ENCODE measurements at places on chromosomes 2 and 18.

GRCh38 chr2:9488583-9489547 lies 14.5 kb downstream of the IAH1 start:
- no peak for DNase-seq

GRCh38 chr2:85061896-85062295 lies 71.3 kb upstream of the TCF7L1 start:
- DNase-seq: no peak

DNA sequence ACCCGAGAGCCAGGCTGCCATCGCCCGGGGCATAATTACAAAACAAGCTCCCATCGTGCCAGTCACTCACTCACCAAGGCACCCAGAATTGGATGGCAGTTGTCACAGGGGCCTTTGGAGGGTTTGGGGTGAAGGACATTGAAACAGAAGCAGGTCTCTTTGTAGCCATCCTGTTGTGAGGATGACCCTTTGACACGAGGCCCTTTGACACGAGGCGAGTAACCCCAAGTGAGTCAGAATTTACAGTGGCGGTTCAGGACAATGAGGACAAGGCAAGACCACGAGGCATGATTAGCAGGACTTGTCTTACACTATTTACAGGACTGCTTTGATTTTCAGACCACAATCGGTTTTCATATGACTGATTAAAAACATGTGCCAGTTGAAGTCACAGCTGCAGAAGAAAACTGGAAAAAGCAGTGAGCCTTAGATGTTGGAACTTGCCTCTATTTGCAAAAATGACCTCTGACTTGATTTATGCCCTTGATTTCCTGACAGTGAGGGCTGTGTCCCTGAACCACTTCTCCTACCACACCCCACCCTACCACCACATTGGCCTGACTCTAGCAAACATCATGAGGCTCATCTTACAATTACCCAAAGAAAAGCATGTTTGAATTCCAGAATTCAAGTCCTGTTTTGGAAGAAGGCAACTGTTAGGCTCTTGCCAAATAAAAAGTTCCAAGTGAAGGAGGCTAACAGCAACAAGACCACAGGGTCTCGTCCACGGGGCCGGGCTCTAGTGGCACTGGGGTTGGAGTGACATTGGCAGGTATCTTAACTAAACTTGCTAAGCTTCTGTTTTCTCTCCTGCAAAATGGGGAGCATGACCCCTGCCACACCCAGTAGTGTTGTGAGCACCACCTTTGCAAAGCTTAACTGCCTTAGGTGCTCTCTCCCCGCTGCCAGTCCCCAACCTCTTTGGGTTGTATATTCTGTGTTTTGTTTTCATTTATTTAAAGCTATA lies 64.4 kb upstream of the FOSL2 start:
- no peak for DNase-seq

DNA sequence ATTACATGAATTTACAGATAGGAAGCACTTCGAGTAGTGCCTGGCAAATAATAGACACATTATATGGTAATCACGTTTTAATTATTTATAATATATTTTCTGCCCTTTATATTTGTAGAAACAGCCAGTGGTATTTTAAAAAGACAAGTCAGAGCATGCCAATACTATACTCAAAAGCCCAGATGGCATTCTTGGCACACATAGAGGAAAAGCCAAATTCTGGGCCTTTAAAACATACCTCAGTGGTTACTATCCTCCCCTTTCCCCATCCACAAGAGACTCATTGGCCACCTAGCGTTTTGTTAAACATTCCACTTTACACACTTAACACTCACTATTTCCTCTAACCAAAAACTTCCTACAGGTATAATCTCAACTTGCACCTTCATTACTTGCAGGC lies 63.3 kb upstream of the ZNF804A start:
- DNase-seq: no peak

GRCh38 chr2:162473-163382 lies 101.1 kb downstream of the SH3YL1 start:
- no peak for DNase-seq

DNA sequence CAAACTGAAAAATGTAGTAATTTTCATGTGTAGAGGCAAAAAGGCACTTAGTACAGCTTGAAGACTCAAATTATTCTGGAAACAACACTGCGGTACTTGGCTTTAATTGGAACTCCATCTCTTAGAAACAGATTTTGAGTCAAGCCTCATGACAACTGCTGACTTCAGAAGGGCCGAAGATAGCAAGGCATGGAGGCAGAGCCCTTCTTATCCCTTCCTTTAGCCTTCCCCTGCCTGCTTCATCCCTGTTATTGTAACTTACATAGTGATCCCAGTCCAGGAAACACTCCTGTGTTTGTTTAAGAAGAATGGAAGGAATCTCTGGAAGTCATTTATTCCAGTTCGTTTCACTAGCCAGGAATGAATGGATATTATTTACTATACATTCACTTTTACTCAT lies 110.9 kb upstream of the FAM98A start:
- no peak for DNase-seq

DNA sequence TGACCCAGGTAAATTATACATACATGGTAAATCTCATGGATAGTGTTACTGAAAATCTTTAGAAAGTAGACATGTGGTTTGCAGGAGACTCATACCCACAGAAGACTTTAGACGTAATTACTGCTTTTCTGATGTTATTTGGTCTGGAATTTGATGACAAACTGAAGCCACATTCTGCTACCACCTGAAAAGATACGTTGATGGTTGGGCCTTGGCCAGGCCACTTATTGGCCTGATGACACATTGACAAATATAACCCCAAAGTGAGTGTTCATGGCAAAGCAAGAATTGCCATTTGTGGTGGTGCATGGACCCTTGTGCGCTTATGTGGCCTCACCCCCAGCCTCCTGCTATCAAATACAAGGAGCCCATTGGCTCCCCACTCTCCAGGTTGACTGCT lies 155.6 kb downstream of the METTL4 start:
- no peak for DNase-seq

DNA sequence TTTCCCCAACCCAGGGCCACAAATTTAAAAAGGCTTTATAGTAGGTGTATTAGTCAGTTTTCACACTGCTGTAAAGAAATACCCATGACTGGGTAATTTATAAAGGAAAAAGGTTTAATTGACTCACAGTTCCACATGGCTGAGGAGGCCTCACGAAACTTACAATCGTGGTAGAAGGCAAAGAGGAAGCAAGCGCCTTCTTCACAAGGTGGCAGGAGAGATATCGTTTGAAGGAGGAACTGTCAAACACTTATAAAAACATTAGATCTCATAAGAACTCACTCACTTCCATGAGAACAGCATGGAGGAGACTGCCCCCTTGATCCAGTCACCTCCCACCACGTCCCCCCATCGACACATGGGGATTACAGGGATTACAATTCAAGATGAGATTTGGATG lies 70.4 kb downstream of the FECH start:
- DNase-seq: no peak

DNA sequence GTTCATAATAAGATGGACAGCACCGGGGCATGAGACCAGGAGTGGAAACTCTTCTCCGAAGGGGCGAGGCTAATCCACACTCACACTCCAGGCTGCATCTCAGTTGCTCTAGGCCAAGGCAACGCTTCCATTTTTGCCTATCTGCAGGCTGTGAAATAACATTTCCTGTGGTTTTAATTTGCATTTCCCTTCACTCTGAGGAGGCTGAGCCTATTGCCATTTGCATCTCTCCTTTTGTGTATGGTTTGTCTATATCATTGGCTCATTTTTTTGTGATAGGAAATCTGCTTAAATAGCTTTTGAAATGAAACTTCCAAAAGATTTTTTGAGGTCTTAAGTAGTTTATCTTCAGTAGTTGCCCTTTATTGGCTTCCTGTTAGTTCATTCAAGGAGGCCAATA lies 57.6 kb downstream of the TPGS2 start:
- DNase-seq: no peak

DNA sequence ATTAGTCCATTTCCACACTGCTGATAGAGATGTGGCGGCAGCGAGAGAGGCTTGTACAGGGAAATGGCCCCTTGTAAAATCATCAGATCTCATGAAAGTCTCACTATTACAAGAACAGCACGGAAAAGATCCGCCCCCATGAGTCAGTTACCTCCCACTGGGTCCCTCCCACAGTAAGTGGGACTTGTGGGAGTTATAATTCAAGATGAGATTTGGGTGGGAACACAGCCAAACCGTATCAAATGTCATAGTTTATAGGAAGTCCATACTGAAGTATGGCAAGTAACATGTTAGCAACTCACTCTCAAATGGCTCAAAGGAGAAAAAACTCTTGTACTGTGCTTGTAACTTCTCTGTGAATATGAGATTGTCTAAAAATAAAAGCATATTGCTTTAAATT lies 56.1 kb downstream of the FARP2 start:
- DNase-seq: no peak

- DNase-seq: no peak
Measured at GRCh38 chr18:65592435-65592834, 158.4 kb upstream of the CDH7 start.

DNA sequence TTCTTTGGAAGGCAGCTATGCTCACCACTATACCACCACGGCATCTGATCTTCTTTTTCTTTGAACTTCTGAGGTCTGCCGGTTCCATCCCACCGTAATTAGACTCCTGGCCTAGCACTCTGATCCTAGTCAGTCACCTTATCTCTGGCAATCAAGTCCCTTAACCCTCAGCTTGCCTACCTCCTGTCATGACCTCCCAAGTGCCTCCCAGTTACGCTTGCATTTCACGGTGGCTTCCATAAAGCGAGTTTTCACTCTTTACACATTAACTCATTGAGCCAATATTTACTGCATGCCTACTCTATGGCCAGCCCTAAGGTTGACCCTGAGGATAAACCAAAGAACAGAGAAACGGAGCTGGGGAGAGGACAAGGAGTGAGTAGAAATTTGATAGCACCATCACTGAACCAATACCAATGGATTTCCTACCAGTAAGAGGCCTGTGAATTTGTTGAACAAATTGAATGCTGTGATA lies 37.8 kb upstream of the TMEM182 start:
- DNase-seq: no peak

DNA sequence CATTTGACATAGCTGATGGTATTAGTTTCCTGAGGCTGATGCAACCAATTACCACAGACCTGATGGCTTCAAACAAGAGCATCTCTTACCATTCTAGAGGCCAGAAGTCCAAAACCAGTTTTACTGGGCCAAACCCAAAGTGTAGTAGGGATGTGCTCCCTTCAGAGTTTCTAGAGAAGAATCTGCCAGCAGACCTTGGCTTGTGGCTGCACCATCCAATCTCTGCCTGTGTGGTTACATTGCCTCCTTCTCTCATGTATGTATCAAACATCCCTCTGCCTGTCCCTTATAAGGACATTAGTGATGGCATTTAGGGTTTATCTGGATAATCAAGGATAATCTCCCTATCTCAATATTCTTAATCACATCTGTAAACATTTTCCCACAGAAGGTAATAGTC lies 4.5 kb upstream of the SNRNP27 start:
- DNase-seq: no peak

GRCh38 chr2:3585261-3586109 lies 9.4 kb upstream of the COLEC11 start:
- DNase-seq: no peak

DNA sequence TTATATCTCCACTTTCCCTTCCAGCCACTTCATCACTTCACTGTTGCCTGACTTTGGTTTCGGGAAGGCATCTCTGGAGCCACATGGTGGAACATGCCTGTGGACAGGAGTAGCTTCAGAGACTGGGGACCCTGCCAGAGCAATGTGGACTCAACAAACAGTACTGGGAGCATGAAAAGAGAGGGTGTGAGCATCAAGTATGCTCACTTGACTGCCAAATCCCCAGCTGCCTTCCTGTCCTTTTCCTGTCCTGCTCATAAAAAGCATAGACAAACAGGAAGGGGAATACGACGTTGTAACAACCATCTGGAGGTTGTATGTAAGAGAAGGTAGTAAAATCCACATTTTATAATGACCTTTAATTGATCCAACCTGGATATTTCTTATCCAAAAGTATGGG lies 61.3 kb upstream of the CSRNP3 start:
- DNase-seq: no peak

- DNase-seq: no peak
Measured at GRCh38 chr2:127011231-127011661, 95.7 kb downstream of the BIN1 start.

GRCh38 chr2:175855794-175856453 lies 146.1 kb downstream of the LNPK start:
- DNase-seq: no peak

DNA sequence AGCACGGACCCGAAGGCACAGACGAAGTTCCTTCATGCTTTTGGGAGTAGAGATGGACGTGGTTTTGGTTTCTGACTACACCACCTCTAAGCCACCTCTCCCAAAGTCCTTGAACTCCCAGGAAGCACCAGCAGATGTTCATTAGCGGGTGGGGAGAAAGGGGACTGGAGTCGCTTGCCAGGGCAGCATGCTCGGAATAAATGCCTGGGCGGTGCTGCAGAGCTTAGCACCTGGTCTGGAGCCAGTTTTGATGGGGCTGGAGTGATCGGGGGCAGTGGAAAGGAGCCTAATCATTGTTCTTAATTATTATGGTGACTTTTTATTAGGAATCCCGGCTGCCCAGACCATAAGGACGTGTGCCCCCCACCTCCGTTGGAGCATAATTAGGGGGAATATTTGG lies 220.8 kb downstream of the TFCP2L1 start:
- DNase-seq: no peak

GRCh38 chr2:134195341-134195740 lies 58.5 kb upstream of the MGAT5 start:
- DNase-seq: no peak

DNA sequence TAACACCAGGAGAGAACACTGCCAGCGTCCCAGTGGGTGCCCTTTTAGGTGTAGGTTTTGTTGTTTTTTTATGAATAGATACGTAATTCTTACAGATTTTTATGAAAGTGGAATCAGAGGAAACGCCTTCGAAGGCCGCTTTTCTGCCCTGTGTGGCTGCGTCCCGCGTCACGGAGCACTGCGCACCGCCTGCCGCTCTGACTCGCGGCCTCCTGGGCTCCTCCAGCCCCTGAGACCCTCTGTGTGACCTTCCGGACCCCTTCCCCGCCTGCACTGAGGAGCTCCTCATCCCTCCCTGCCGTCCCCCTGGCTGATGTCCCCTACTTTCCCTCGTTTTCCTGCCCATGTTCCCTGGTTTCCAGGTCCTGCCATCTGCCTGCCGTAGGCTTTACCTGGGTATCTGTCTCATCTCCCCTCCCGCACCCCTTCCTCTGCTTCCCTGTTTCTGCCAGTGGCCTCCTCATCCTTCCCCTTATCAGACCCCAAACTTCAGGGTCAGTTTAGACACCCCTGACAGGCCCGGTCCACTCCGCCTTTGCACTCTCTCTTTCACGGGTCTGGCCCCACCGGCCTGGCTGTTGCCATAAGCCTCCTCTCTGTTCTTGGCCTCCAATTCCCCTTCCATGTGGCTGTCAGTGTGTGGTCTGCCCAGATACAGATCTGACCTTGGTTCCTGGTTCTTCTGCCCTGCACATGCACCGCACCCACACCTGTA lies 32.7 kb downstream of the PDIA6 start:
- no peak for DNase-seq

Measured in amniotic stem cell (primary cell).